NCI-H526 treated with DMSO at 0.1 percent for 48 hours (cell line): ENCODE measurements at places on chromosomes 1 and 21.

GRCh38 chr1:42674214-42674613, 8.0 kb upstream of the YBX1 start:
- no peak for DNase-seq

DNA sequence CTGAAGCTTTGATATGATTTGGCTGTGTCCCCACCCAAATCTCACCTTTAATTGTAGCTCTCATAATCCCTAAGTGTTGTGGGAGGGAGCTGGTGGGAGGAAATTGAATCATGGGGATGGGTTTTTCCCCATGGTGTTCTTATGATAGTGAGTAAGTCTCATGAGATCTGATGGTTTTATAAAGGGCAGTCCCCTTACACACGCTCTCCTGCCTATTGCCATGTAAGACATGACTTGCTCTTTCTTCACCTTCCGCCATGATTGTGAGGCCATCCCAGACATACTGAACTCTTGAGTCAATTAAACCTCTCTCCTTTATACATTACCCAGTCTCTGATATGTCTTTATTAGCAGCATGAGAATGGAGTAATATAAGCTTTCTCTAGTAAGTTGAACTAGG, 261.9 kb downstream of the HLX start:
- no peak for DNase-seq

GRCh38 chr1:154495496-154496273, 6.3 kb upstream of the TDRD10 start:
- no peak for DNase-seq

DNA sequence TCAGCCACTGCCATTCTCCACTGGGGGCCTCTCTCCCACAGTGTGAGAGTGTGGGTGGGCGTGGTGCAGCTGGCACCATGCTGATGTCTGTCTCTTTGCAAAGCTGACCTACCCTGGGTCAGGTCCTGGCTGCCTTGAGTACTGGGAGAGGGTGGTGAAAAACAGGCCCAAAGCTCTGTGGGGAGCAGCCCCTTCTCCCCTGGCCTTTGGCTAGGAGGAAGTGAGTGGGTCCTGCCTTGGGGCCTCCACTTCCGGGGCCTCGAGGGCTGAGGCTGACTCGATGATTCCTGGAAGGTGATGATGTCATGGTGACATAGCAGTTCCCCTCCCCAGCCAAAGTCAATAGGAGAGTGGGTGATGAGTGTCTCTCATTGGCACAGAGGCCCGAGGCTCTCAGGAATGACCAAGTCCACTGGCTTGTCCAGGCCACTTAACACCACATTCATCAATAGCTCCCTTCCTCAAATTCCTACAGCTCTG, 53.0 kb downstream of the IER5 start:
- DNase-seq, result no peak

GRCh38 chr1:116111524-116112021, 374 bp downstream of the MAB21L3 start:
- peak; percentile 67 for DNase-seq

DNA sequence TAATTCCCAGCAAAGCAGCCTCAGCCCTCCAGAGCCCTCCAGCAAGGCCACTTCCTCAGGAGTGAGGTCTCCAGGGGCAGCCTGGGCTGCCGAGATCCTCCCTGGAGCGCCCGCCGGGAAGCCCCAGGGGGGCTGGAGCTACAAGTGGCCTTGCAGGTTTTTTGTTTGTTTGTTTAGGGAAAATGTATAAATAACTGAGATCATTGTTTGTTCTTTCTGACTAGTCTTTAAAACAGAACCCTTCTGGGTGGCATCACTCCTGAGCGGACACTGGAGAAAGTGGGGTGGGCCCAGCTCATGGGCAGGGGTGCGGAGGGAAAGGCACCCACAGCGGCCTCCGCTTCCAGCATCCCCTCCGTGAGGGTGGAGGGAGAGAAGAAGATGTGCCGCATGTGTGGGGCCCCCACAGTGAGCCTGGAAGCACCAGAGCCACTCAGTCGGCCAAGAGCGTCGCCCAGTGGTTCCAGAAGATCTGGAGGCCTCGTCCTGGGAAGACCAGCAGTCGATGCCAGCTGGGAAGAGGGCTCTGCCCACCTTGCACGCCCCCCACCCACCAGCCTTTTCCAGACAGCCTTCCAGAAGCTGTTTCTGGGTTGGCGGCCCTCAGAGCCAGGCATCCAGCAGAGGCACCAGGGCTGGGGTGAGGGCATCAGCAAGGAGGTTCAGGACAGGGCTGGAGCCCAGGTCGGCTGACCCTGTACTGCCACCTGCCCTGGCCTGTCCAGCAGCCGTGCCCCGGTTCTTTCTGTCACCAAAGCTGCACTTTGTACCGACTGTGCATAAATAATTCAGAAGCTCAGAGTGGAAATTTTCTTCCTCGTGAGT, 34.6 kb downstream of the TFF3 start:
- DNase-seq, result no peak

- no peak for DNase-seq
These were observed 173.6 kb downstream of the TRIM33 start for GRCh38 chr1:114337417-114337816.

GRCh38 chr21:45253180-45253579, 34.5 kb downstream of the POFUT2 start:
- no peak for DNase-seq

GRCh38 chr1:234515821-234516241, 36.9 kb upstream of the TARBP1 start:
- no peak for DNase-seq

DNA sequence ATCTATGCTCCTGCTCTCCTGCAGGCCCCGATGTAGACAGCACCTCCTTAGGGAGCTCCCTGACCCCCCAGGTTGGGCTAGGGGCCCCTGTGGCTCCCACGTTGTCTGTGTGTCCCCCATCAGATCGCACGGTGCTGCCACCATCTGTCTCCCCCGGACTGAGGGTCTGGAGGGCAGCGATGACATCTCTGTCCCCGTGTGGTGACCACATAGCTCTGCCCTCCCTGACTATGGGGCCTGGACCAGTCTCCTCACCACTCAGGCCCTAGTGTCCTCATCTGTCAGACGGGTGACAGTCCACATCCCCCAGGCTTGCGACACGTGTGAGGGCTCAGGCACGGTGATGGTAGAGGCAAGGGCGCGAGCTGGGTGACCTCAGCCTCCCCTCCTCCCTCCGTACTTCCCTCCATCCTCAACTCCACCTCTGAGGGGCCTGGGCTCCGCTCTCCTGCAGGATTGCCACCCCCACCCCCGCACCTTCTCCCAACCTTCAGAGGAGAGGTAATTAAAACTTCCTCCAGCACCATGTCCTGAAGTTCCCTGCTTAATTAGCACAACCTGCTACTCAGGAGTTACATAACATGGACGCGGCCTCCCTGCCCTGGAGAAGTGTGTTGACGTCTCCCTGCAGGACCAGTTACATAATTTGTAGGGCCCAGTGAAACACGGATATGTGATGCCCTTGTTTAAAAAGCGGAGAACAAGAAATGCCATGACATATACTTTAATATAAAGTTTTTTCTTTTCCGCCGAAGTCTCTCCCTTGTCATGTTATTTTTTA, 288.2 kb downstream of the PTPRU start:
- DNase-seq, result no peak

DNA sequence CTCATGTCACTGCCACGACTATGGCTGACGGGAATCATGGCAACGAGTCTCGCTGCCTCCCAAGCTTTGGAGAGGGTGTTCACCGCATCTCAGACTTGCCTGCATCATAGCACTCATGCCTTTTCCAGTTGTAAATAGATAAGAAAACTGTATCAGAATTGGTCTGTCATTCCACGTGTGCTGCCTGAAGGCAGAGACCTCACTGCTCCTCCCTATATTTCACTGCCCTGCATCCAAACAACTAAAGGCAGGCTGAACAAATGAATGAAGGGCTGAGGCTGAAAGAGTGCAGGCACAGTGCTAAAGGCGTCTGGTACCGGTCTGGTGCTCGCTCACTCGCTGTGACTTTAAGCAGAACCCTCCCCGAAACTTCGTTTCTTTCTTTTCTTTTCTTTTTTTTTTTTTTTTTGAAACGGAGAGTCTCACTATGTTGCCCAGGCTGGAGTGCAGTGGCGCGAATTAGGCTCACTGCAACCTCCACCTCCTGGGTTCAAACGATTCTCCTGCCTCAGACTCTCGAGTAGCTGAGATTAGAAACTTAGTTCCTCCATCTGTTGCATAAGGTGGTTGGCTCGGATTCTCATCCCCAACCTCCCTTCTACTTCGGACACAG, 542 bp downstream of the EIF2B3 start:
- DNase-seq, result no peak

- DNase-seq, result no peak
These were observed 11.5 kb downstream of the TIAM1 start for GRCh38 chr21:31332525-31332924.

GRCh38 chr1:24018611-24019580, 38.8 kb upstream of the SRSF10 start:
- DNase-seq, result no peak

DNA sequence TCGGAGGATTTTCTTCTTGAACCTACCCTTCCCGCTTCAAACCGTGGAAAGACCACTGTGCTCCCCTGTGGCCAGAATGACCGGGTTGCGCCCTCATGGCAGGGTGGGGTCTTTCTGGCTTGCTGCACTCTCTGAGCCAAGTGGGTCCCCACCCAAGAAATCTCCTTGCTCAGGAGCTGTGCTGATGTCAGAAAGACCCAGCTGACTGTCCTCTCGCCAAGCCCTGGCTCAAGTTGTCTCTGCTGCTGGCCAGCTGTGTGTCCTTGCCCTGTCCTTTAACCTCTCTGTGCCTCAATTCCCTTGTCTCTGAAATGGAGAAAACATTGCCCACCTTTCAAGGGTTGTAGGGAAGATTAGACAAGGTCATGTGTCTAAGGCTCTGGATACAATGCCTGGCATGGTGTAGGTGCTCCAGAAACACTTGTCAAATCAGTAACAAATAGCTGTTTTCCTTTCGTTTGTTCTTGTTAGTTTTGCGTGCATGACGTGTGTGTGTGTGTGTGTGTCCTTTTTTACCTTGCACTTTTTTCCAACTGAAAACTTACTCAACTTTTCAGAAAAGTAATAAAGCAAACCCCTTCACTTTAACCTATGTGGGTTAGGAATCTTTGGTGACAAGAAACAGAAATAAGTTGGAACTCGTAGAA, 41.1 kb upstream of the RPL11 start:
- no peak for DNase-seq

DNA sequence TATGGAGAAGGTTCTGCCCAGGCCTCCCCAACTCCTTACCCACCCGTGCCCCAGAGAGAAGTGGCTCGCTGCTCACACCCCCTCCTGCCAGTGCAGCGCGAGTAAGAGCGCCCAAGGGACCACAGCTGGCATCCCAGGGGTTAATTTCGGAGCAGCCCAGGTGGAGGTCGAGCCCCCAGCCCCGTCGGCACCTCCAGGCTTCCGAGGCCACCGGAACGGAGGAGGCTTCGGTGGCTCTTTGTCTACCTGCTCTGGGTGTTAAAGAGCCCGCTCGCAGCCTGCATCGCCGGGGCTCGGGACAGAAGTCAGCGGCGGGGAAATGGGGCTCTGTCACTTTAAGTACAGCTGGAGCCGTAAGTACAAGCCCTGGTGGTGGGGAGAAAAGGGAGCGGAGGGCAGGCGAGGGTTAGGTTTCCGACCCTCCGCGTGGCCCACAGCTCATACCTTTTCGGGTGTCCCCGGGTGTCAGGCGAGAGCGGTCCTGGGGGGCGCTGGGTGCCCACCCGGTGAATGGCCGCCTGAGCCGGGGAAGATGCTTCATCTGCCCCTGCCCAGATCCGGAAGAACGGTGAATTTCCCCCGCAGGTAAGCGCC, 89.4 kb upstream of the IPO9 start:
- peak; percentile 68 for DNase-seq

DNA sequence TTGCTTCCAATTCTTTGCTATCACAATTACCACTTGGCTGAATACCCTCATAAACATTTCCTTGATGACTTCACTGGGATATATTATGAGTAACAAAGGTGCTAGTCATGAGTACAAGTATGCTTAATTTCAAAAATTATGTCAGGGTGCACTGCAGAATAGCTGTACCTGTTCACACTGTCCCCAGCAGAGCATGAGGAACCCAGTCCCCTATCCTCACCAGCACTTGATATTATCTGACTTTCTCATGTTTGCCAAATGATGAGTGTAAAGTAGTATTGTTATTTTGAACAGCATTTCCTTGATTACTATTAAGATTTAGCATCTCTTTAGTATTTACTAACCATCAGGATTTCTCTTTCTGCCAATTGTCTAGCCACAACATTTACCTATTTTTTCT, 33.5 kb upstream of the TNFSF4 start:
- DNase-seq, result no peak

DNA sequence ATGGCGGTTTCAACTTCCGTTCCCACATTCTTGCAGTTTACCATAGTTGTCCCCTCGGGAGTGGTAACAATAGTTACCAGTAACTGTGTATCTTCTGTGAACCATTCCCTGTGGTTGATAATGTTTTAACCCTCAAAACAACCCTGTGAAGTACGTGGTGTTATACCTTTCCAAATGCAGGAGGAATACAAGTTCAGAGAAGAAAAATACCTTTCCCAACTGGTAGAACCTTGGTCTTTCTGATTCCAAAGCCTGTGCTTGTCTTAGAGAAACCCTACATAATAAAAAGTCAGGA, 789 bp downstream of the BTF3L4 start:
- no peak for DNase-seq

GRCh38 chr1:236066828-236067386, 2.0 kb upstream of the NID1 start:
- DNase-seq, result peak; percentile 6

GRCh38 chr1:22105611-22106207, 37.2 kb downstream of the WNT4 start:
- peak; percentile 2 for DNase-seq

DNA sequence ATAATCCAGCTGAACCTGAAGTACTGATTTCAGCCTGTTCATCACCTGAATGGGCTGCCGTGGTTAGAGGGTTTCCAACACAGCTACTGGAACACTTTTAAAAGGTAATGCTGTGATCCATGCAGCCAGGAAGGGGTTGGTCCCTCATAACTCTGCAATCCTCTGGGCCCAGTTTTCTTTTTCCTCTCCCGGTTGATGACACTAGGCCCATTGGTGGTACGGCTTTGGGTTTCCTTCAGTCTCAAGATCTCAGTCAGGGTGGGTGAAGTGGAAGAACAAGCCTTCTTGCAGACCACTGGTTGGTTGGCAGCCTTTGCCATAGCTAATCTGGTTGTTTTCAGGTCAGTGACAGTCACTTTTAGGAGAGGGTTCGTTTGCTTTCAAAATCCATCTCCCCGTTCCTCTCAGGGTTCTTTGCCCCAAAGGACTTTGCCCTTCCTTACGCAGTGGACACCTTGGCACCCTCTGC, 502 bp upstream of the SLC35A3 start:
- DNase-seq, result peak; percentile 57

- DNase-seq, result no peak
These were observed 272.6 kb upstream of the FMN2 start for GRCh38 chr1:239819096-239819495.

DNA sequence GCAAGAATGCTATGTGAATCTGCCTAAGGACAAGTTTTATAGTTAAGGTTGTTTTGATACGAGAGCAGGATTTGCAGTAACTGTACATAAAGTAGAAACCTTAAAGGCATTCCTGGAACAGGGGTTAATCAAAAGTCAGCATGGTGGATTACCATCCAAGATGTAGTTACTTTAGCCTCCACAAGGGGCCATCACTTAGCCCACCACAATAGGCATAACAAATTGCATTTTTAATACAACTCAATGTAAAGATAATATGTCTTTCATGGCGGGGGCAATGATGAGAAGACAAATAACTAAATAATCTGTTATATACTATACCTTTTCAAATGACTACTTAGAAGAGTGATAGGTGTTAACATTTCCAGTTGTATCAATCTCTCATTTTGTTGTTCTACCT, 611.2 kb upstream of the ADGRL4 start:
- DNase-seq, result no peak

GRCh38 chr1:18118078-18118477, 10.5 kb downstream of the IGSF21 start:
- no peak for DNase-seq
